ENCODE measurements at places on chromosomes 3 and 15. TPM values are rescaled to one million over a fixed set of nuclear protein-coding genes. Genes with fewer than 3 reads are reported as not detected.

Gene SLC6A11
- polyA plus RNA-seq: not detected

Gene SMCO1
- not detected for polyA plus RNA-seq

Gene GPR27
- polyA plus RNA-seq: not detected

Gene DLG1
- 31.0 TPM for polyA plus RNA-seq

Gene RTP3
- not detected for polyA plus RNA-seq
